ENCODE measurements at places on chromosomes 13 and 19.

DNA sequence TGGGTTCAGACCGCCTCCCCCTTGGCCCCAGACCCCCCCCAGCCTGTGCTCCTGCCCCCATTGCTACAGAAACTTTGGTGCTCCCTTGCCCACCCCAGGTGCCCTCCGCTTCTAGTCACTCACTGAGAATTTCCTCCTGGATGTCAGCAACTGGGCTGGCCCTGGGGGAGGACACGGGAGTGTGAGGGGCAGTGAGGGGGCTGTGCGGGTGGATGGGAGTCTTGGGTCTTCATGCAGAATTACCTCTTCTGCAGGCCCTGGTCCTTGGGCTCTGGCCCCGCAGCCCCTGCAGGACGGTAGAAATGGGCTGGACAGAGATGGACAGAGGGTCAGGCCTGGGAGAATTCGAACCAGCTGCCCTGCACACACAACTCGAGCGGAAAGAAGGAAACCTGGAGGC lies 4.8 kb downstream of the LILRB5 start:
- no peak for DNase-seq

GRCh38 chr19:3975144-3975543 lies 4.2 kb upstream of the DAPK3 start:
- no peak for DNase-seq

DNA sequence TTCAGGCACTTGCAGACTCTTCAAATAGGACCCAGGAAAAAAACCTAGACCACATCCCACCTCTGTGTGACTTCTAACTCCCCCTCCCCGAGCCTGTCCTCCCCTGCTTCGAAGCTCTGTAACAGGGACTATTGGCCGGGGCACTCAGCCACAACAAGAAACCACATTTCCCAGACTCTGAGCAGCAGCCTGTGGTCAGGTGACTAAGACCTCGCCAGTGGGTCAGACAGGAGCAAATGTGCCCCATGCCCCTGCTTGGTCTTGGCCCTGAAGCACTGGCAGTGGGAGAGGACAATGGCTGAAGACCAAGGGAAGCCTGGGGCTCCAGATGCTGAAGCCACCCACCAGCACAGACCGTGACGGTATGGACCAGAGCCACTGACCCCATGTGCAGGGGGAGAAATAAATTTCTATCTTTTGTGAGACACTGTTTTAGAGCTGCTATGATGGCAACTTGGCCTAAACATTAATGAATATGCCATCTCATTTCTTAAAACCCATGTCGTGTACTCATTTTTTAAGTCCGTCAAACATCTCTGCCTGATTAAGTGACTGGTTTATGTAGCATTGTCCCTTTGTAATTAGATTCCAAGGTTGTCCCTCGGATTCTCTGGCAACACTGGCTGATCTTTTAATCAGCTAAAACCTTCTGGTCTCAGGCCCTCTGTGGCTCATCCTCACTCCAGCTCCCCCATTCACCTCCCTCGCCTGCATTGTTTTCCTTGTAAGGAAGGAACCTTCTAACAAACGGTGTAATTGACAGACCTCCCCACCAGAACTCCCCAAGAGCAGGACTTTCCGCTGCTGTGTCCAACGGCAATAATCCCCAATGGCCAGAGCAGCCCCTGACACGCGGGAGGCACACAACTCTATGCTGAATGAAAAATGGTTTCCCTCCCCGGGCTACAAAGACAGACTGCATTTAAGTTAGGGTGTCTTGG lies 98.4 kb downstream of the STK24 start:
- no peak for DNase-seq

DNA sequence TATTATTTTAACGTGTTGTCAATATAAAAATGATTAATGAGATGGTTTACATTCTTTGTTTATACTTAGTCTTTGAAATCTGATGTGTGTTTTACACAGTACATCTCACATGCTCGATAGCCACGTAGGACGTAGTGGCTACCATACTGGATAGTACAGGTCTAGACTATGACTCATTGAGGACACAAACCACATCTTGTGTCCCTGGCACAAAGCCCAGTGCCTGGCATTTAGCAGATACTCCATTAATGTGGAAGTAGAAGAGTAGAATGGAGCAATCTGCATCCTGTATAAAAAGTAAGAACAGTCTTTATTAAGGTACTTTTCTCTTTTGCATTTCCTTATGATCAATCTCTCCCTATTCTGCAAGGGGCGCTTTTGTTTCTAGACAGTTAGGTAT lies 49.0 kb upstream of the FRY start:
- DNase-seq = no peak

DNA sequence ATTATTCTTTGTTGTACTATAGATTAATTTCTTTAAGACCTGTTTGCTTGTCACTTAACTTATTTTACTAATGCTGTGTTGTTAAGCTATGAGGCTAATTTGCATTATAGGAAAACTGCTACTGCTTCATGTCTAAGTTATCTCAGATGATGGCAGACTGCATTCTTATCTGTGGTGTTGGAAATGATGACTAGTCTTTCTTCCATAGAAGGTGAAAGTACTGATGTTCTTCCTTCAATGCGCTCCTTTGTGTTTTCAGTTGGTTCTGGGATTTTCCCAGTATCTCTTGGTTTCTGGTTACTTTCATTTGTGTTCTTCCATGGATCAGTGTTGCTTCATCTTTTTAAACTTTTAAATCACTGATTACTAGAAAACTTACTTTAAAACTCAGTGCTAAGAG lies 46.9 kb downstream of the TPP2 start:
- DNase-seq = no peak

GRCh38 chr19:36837176-36837905 lies 846 bp downstream of the ZNF790 start:
- DNase-seq = no peak

DNA sequence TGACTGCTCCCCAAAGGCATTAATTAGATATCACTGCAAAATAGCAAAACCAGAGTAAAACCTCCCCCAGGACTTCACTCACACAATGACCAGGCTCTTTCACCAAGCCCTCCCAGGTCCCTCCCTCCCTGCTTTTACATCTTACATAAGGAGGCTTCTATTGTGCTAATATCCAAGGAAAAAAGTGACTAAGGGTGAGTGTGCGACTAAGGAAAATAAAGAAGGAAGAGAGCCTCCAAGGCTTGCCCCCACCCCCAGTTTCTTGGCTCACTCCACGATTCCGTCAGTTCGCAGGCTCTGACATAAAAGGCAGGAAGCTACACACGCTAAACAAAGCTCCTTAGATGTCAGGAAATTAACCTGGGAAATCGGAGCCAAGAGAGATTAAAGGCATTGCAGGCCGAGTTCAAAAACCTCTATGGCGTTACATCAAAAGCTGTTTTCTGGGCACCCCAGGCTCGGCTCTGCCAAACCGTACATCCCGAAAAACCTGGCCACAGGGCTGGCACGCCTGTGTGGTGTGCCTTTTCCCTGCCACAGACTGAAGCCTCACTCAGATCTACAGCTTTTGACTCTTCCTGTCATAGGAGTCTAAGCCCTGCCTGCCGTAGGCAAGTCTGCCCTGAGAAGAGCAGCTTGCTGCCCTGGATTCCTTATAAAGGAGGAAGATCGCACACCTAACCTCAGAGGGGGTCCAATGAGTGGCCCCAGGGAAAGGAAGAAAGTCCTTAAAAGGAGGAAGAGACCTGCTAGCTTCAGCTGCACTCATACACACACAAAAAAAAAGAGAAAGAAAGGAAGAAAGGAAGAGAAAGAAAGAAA lies 67.0 kb upstream of the SERP2 start:
- no peak for DNase-seq

GRCh38 chr19:44576843-44577565 lies 36.4 kb upstream of the IGSF23 start:
- no peak for DNase-seq

- no peak for DNase-seq
Measured at GRCh38 chr13:76971851-76972829, 19.7 kb upstream of the CLN5 start.

DNA sequence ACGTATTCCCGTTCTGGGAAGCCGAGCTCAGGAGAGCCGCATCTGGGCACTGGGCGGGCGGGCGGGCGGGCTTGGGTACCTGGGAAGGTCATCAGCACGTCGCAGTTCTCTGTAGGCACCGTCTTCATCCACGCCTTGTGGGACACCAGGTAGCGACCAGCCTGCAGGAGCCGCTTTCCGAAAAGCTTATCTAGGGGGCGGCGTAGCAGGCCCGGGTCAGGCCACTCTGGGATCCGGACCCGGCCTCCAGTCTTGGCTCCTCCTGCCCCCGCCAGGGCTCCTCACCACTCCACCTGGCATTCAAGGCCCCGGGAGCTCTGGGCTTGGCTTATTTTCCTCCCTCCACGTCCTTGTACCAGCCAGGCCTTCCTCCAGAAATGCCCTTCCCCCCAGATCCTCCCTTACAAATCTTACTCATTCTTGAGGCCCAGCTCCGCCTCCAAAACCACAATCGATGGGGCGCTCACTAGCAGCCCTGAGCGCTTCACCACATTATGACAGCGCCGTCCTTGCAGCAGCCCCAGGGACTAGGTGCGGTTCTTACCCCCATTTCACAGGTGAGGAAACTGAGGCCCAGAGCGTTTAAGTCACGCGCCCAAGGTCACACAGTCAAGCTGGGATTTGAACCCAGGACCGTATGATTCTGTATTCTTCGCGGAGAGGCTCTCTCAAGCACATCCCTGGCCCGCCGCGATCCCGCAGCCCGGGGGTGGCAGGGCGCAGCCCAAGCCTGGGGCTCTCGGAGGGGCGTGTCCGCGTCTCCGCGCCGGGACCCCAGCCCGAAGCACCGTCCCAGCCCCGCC lies 843 bp downstream of the ANO8 start:
- DNase-seq = no peak

GRCh38 chr13:109989155-109989554 lies 202.8 kb upstream of the IRS2 start:
- no peak for DNase-seq

DNA sequence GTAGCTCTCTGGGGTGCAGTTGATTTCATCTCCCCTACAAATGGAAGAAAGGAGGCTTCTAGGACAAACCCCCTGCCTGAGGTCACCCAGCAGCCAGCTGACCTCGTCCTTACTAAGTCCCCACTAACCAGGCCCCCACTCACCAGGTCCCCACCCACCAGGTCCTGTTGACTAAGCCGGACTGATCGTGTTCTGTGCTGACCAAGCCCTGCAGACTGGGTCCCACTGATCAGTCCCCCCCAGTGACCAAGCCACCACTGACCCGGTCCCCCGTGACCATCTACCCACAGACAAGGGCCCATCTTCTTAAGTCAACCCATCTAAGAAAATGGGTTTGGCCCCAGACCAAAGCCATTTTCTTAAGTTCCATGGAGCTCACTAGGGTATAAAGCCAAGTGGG lies 36.8 kb upstream of the TPM4 start:
- no peak for DNase-seq

GRCh38 chr19:10818301-10819123 lies 17.5 kb downstream of the TMED1 start:
- DNase-seq = no peak

- no peak for DNase-seq
Measured at GRCh38 chr13:22127277-22128164, 456.6 kb downstream of the FGF9 start.

- DNase-seq = no peak
Measured at GRCh38 chr13:22278336-22278929, 607.6 kb downstream of the FGF9 start.

DNA sequence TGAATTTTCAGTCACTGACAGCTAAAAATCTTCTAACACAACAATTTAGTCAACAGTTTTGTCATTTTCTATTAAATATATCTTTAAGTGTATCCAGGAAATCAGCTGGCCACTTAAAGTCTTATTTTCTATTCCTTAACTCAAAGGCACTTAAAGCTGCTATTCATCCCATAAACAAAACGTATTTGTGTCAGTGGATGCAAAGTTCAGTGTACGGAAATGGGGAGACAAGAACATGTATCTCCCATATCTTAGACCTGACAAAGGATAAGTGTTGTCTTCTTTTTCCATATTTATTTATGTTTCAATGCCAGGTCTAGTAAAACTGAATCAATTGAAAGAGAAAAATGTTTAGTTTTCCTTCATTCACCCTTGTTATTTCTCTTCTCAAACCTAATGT lies 409.8 kb upstream of the KLHL1 start:
- no peak for DNase-seq

GRCh38 chr19:38544569-38545315 lies 73.0 kb downstream of the MAP4K1 start:
- no peak for DNase-seq

GRCh38 chr13:113623491-113624234 lies 34.3 kb downstream of the ATP4B start:
- DNase-seq = no peak

DNA sequence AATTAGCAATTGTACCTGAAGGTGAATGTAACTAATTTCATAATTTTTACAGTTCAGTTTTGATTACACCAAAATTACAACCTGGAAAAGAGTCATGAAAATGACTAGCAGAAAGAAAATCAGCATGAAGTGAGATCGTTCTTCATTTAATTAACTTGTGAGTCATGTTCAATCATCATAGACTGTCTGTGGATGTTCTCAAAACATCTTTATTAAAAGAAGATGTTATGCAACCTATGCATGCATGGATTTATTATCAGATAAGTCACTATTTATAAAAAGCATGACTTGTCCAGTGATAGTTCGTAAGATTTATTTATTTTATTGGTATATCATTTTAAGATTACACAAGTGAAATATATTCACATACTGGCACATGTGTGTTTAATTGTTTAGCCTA lies 245.9 kb downstream of the ITGBL1 start:
- DNase-seq = no peak

GRCh38 chr19:18529782-18530181 lies 7.9 kb upstream of the ELL start:
- DNase-seq = no peak

- no peak for DNase-seq
Measured at GRCh38 chr13:114129649-114130062, 2.8 kb downstream of the RASA3 start.

GRCh38 chr19:35750167-35750566 lies 1.8 kb downstream of the LIN37 start:
- DNase-seq = no peak

- no peak for DNase-seq
Measured at GRCh38 chr19:336067-336614, 8.5 kb downstream of the MIER2 start.

GRCh38 chr13:42892760-42893159 lies 99.3 kb downstream of the EPSTI1 start:
- no peak for DNase-seq

- DNase-seq = no peak
Measured at GRCh38 chr13:31853643-31854326, 114.5 kb downstream of the RXFP2 start.

DNA sequence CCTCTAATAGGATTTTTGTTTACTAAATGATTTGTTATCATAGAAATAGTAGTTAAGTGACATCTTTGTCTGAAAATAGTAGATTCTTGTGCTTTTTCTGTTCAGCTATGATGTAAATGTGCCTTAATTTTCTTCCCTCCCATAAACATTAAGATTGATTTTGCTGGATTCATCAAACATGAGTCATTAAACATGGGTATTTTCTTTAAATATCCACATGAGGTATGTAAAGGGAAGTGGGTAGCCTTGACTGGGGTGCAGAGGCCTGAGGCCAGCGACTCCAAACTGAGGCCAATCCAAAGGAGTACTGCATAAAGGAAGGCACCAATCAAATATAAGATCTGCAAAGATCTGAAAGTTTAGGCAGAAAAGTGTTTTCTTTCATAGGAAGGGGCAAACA lies 3.7 kb downstream of the ZNF136 start:
- DNase-seq = no peak
